RWPE1 (cell line): ENCODE measurements at places on chromosomes 3 and 15.

- no peak for DNase-seq
Measured at GRCh38 chr15:97129674-97130073, 799.2 kb downstream of the NR2F2 start.

DNA sequence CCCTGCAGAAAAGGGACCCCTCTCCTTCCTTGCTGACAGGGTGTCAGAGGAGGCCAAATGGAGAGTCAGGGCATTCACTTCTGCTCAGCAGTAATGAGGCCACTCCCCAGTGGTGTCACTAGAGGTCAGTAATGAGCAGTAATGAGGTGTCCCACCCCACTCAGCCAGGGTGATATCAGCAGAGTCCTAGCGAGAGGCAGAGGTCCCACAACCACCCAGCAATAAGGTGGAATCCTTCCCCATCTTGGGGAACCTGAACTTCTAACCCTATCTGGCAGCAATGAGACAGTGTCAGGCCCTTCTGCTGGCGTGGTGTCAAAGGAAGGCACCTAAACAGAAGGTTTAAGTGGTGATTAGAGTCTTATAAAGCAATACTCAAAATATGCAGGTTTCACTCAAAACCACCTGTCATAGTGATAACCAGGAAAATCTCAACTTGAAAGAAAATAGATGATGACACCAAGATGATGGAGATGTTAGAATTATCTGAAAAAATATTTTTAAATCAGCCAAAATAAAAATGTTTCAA, 12.9 kb downstream of the OCA2 start:
- DNase-seq = peak; percentile 67

GRCh38 chr3:122295266-122296062, 29.6 kb upstream of the CSTA start:
- DNase-seq = no peak

DNA sequence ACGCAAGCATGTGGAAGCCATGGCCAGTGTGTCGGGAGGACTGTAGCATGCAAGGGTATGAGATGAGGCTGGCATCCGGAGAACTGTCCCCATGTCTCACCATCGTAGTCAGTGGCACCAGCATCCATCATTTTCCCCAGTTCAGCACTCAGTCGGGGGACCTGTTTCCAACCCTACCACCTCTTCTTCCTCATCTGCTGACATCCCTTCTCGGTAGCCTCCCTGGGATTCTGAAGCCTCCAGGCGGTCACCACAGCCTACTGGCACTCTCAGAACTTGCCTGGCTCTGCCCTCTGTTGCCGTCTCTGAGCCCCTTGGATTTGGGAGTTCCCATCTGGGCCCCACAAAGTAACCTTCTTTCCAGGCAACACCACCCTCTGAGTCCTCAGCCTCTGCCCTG, 131.1 kb upstream of the ABHD17C start:
- DNase-seq = no peak

- no peak for DNase-seq
Measured at GRCh38 chr15:34435658-34436057, 1.9 kb downstream of the GOLGA8A start.

- peak; percentile 41 for DNase-seq
Measured at GRCh38 chr3:177810162-177810623, 612.9 kb upstream of the TBL1XR1 start.

- no peak for DNase-seq
Measured at GRCh38 chr3:27639271-27639670, 82.9 kb downstream of the EOMES start.

GRCh38 chr3:123627673-123628670, 43.1 kb upstream of the HACD2 start:
- DNase-seq = no peak

GRCh38 chr15:64894395-64895056, 17.2 kb upstream of the ANKDD1A start:
- DNase-seq = no peak

- no peak for DNase-seq
Measured at GRCh38 chr3:52188556-52188955, 9.4 kb upstream of the ALAS1 start.

DNA sequence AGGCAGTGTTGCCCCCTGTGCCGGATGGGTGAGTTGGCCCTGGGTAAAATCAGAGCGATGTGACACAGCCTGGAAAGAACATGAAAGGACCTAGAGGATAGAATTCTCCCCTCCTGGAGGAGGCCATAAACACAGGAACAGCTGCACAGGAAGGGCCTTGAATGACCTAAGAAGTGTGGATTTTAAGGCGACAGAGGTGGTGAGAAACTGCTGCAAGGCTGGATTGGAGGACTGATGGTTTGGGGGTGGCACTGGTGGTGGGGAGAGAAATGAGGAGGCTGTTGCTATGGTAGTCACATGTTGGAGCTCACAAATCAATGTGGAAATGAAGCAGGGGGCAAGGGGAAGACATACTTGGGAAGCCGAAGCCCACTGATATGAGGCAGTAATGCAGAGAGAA, 13.8 kb downstream of the XIRP1 start:
- no peak for DNase-seq

- DNase-seq = no peak
Measured at GRCh38 chr3:71118436-71118835, 465.1 kb downstream of the FOXP1 start.

GRCh38 chr15:54820098-54820497, 376.6 kb downstream of the RSL24D1 start:
- DNase-seq = no peak

DNA sequence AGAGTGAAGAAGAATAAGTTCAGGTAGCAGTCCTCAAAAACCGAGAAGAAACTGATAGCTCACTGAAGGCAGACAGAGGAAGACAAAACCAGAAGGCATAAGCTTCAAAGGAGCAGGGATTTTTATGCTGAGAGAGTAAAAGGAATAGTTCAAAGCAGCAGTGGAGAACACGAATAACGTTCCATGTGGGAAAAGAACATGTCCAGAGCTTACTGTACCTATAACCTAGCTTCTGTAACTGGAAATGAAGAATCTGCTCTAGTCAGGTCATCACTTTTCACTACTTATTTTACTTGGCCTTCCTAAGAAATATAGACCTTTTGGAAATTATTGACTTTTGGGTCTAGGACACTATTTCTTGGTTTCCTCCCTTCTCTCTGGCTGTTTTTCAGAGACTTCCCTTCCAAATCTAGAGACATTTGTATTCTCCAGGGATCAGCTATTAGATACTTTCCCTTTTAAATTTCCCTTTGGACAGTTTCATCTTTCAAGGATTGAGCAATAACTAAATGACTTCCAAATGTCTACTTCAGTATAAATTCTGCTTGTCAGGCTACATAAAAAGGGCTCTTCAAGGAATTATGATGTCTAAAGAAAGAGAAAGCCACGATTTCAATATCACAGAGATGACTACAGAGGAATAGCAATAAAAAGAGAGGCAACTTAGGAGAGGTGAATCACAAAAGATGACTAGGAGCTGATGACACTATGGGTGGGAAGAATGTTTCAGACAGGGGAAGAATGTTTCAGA, 46.7 kb downstream of the UBE3A start:
- peak; percentile 52 for DNase-seq

DNA sequence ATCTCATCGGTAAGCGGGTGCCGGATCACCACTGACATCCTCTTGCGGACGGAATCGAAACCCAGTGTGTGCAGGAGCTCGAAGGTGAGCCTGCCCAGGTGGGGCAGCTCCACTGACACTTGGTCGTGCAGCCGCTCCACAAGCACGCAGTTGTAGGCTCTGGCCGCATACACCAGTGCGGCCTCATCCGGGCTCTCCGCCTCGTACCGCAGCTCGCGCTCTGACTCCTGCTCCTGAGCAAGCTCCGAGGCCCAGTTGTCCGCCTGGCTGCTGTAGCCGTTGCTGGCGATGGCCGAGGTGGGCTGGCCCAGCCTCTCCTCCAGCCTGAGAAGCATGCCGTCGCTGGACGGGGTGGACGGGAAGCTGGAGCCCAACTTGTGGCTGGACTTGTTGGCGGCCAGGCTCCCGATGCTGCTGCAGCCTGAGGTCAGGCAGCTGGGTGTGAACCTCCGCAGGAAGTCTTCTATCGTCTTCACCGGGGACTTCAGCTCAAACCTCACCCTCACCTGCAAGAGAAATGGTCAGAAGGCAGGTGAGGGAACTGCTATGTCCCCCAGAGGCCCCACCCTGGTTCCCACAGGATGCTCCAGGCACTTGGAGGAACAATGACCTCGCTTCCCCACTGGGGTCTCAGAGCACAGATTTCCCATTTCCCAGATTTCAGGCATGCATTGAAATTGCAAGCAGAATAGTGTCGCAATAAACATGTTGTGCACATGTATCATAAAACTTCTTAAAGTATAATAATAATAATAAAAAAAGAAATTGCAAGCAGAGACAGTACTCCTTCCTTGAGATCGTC, 149.2 kb downstream of the ATP10A start:
- no peak for DNase-seq

DNA sequence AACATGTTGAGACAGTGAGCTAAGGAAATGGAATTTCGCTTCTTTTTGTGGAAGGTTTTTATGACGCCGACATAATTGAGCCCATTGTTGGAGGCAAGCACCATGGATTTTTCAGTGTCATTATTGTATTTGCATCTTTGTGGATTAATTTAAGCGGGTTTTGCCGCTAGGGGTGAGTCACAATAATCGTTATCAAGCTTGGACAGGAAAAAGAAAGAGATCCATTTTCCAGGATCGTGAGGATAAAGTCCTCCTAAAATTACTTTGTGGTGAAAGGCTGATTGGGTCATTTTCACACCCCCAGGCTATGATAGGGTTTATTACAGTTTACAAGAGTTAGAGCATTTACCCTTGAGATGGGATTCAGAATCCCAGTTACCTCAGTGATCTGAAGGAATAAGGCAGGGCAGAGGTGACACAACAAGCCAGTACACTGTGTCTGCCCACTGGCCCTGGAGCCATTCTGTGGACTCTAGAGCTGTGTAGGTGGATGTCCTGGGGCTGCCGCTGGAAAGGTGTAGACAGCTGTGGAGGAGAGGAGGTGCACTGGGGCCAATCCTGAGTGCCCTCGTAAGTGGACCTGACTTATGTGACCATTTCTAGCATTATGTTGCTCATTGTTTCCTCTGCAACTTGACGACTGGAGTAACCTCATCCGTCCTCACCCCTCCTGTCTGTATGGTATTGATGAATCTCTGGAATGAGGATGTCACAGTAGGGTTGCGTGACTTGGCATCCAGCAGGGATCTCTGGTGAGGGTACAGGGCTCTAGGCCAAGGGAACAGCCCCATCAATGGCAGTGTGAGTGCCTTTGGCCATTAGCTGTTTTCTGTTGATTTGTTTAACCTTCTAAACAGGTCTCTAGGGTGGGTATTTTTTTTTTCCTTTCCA, 370.1 kb downstream of the LRTM1 start:
- no peak for DNase-seq

GRCh38 chr3:78368636-78369345, 1328.9 kb downstream of the ROBO2 start:
- no peak for DNase-seq

GRCh38 chr3:59880717-59881116, 830.9 kb upstream of the CFAP20DC start:
- DNase-seq = no peak

DNA sequence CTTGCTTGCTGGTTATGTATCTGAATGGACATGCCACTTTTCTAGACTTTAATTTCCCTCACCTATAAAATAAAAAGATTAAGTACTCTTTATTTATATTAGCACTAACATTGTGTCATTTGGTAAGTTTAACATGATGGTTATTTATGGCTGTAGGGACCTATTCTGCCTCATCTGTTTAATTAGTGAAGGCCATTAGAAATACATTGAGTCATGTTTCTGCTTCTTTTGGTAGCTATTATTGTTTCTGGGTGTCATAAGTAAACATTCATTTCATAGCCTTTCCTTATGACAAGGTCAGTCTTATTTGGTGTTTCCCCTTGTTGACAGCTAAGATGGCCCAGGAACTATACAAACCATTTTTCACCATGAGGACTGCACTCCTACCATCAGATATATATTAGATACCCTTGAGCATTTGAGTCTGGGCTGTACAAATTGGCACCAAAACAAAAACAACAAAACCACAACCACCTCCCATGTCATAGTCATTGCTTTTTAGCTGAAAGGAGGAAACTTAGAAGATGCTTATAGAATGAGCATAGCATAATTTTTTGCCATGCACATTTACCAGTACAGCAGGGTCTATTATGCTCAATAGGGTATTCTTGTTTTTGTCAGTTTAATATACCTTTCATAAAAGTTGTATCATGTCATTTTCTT, 39.3 kb downstream of the SRP14 start:
- DNase-seq = no peak

GRCh38 chr3:184386047-184386806, 6.4 kb downstream of the CHRD start:
- DNase-seq = no peak

DNA sequence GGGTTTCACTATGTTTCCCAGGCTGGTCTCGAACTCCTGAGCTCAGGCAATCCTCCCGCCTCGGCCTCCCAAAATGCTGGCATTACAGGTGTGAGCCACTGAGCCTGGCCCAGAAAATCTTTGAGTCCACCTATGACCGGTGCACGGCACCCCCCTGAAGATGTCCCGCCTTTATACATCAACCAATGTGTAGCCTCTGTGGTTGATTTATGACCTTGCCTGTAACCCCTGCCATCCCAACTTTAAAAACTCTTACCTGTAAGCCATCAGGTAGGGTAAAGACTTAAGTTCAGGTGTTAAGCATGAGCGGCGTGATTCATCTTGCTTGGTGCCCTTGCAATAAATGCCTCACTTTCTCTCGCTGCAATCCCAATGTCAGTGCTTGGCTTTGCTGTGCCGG, 14.5 kb upstream of the CTSH start:
- DNase-seq = no peak
